ENCODE measurements at places on chromosomes 11 and 22. TPM values are rescaled to one million over a fixed set of nuclear protein-coding genes. Genes with fewer than 3 reads are reported as not detected.

The MRGPRX3 gene
- polyA plus RNA-seq = not detected

The ZC3H12C gene
- 9.3 TPM for polyA plus RNA-seq

The MYBPC3 gene
- polyA plus RNA-seq = not detected

The HMBS gene
- 38.5 TPM for polyA plus RNA-seq

The PANX3 gene
- polyA plus RNA-seq = not detected

The CTSW gene
- not detected for polyA plus RNA-seq

The WNT7B gene
- 0.56 TPM for polyA plus RNA-seq

The TRIM49 gene
- polyA plus RNA-seq = not detected

The OR6T1 gene
- not detected for polyA plus RNA-seq

The ANGPTL5 gene
- polyA plus RNA-seq = not detected

The NXPE4 gene
- polyA plus RNA-seq = not detected

The GUCY1A2 gene
- polyA plus RNA-seq = 0.04 TPM

The ARHGAP20 gene
- polyA plus RNA-seq = 3.9 TPM

The MGAT3 gene
- polyA plus RNA-seq = 0.15 TPM

The TRIM51 gene
- polyA plus RNA-seq = not detected

The PI4KA gene
- 27.5 TPM for polyA plus RNA-seq

The KRTAP5-9 gene
- polyA plus RNA-seq = not detected

The RRAS2 gene
- polyA plus RNA-seq = 74.5 TPM

The THY1 gene
- polyA plus RNA-seq = 915 TPM

The SLC1A2 gene
- 1.1 TPM for polyA plus RNA-seq

The HTR3A gene
- not detected for polyA plus RNA-seq

The HEPN1 gene
- 0.06 TPM for polyA plus RNA-seq

The CCDC117 gene
- 15.0 TPM for polyA plus RNA-seq

The FAM181B gene
- polyA plus RNA-seq = not detected

The TESMIN gene
- 0.79 TPM for polyA plus RNA-seq

The TRIM29 gene
- not detected for polyA plus RNA-seq

The BAIAP2L2 gene
- polyA plus RNA-seq = 0.09 TPM

The KCNJ4 gene
- not detected for polyA plus RNA-seq

The SLC37A2 gene
- polyA plus RNA-seq = 0.99 TPM

The CARNS1 gene
- 0.07 TPM for polyA plus RNA-seq

The DDX25 gene
- not detected for polyA plus RNA-seq

The CREB3L1 gene
- polyA plus RNA-seq = 33.2 TPM

The KRTAP5-2 gene
- polyA plus RNA-seq = not detected

The PHLDA2 gene
- polyA plus RNA-seq = 14.4 TPM

The TANGO2 gene
- 27.5 TPM for polyA plus RNA-seq

The FOLR3 gene
- polyA plus RNA-seq = 0.25 TPM

The CHRM1 gene
- polyA plus RNA-seq = not detected

The PRR5 gene
- polyA plus RNA-seq = 12.9 TPM

The C11orf87 gene
- polyA plus RNA-seq = 0.14 TPM

The RFPL2 gene
- polyA plus RNA-seq = not detected

The NAV2 gene
- 7.2 TPM for polyA plus RNA-seq

The PRR5L gene
- polyA plus RNA-seq = 3.1 TPM
